Left ventricle myocardium inferior (tissue), 1 donor: ENCODE measurements at places on chromosomes 16 and 17.

GRCh38 chr16:85221771-85222154 lies 109.5 kb upstream of the CIBAR2 start:
- no peaks in the 10 kb centered on the region for H3K36me3 ChIP-seq
- H3K4me1 ChIP-seq: peaks cover 24% of the 10 kb centered on the region
- no peaks in the 10 kb centered on the region for H3K27me3 ChIP-seq
- no peak overlapping the region for H3K27ac ChIP-seq

DNA sequence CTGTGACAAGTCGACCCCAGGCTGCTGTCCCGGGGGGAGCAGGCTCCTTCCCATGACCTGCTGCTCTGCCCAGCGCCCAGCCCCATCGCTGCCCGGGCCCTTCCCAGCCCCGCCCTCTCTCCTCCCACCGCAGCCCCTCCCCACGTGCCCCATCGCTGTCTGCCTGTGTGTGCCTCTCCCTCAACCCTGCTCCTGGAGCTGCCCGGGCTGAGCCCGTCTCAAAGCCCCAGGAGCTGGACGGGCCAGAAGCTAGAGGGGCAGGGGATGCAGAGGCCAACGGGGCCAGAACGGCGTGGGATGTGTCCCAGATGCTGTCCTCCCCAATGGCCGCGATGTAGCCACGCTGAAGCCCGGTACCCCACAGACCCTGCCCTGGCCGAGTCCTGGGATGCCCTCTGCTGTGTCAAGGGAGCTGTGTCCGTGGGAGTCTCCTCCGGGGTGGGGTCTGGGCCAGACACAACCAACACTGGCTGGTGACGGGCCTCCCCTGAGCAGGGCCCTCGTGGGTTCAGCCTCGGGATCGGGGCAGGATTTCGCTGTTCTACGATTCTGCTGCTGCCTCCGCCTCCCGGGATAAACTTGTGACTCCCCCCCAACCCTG lies 118.2 kb upstream of the ZNF750 start:
- DNase-seq: peak; percentile 11
- H3K27me3 ChIP-seq: no peaks in the 10 kb centered on the region
- H3K36me3 ChIP-seq: peaks cover 10% of the 10 kb centered on the region
- H3K4me3 ChIP-seq: no peak overlapping the region
- H3K4me1 ChIP-seq: peaks cover 5% of the 10 kb centered on the region
- H3K27ac ChIP-seq: no peak overlapping the region

- DNase-seq: no peak
- H3K27ac ChIP-seq: no peak overlapping the region
- H3K4me3 ChIP-seq: no peak overlapping the region
- peaks cover 22% of the 10 kb centered on the region for H3K4me1 ChIP-seq
Measured at GRCh38 chr16:83351846-83352245, 455.9 kb upstream of the HSBP1 start.

DNA sequence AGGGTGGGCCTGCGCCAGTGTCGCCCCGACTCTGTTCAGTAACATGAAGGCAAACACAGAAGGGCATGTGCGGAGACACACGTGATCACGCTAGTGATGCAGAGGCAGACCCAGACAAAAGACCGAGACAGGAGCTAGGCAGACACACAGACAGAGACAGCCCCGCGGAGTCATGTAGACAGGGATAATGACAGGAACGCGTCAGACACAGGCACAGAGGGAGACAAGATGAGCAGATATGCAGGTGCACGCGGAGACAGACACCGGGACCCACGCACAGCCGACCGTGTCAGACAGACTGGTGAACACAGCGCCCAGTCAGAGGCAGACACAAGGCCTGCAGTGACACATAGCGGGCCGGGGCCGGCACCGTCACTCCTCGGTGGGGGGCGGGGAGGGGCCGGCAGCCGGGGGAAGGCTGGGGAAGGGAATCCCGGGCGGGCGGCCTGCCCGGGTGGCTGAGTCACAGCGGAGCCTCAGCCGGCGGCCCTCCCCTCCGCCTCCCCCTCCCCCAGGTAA lies 7.4 kb downstream of the KDM6B start:
- H3K27ac ChIP-seq: peak overlapping the region; percentile 96
- H3K27me3 ChIP-seq: no peaks in the 10 kb centered on the region
- DNase-seq: peak; percentile 88
- H3K4me3 ChIP-seq: peak overlapping the region; percentile 80
- H3K36me3 ChIP-seq: peaks cover 11% of the 10 kb centered on the region
- peaks cover 94% of the 10 kb centered on the region for H3K4me1 ChIP-seq

- peaks cover 4% of the 10 kb centered on the region for H3K36me3 ChIP-seq
- H3K27me3 ChIP-seq: no peaks in the 10 kb centered on the region
- no peak for DNase-seq
- no peaks in the 10 kb centered on the region for H3K4me1 ChIP-seq
- H3K27ac ChIP-seq: no peak overlapping the region
Measured at GRCh38 chr17:45924332-45924820, 30.0 kb downstream of the MAPT start.

- DNase-seq: no peak
- H3K27me3 ChIP-seq: peaks cover 19% of the 10 kb centered on the region
- no peaks in the 10 kb centered on the region for H3K4me1 ChIP-seq
- H3K36me3 ChIP-seq: no peaks in the 10 kb centered on the region
- H3K4me3 ChIP-seq: no peak overlapping the region
- no peak overlapping the region for H3K27ac ChIP-seq
Measured at GRCh38 chr17:14553847-14554246, 253.0 kb downstream of the HS3ST3B1 start.

- H3K27ac ChIP-seq: peak overlapping the region; percentile 89
- H3K4me1 ChIP-seq: peaks cover 51% of the 10 kb centered on the region
- H3K27me3 ChIP-seq: no peaks in the 10 kb centered on the region
- DNase-seq: no peak
- H3K4me3 ChIP-seq: no peak overlapping the region
Measured at GRCh38 chr16:69405757-69406156, 18.7 kb upstream of the CYB5B start.

DNA sequence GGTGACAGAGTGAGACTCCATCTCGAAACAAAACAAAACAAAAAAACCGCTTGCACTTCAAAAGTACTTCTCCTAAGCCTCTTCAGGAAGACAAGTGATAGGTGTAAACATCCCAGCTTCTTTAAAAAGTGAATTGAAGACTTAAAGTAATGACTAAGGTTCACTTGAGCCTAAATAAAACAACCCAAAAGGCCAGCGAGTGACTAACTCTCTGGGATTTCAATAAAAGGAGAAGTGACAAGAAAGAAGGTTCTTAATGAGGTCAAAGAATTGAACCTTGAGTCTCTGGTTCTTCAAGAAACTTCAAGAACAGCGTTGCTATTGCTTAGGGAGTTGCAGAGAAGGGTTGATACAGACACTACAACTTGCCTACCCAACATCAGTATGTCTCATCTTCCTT lies 42.2 kb downstream of the STX8 start:
- no peak overlapping the region for H3K27ac ChIP-seq
- H3K4me1 ChIP-seq: no peaks in the 10 kb centered on the region
- no peaks in the 10 kb centered on the region for H3K27me3 ChIP-seq
- DNase-seq: no peak
- H3K36me3 ChIP-seq: no peaks in the 10 kb centered on the region
- H3K4me3 ChIP-seq: no peak overlapping the region

DNA sequence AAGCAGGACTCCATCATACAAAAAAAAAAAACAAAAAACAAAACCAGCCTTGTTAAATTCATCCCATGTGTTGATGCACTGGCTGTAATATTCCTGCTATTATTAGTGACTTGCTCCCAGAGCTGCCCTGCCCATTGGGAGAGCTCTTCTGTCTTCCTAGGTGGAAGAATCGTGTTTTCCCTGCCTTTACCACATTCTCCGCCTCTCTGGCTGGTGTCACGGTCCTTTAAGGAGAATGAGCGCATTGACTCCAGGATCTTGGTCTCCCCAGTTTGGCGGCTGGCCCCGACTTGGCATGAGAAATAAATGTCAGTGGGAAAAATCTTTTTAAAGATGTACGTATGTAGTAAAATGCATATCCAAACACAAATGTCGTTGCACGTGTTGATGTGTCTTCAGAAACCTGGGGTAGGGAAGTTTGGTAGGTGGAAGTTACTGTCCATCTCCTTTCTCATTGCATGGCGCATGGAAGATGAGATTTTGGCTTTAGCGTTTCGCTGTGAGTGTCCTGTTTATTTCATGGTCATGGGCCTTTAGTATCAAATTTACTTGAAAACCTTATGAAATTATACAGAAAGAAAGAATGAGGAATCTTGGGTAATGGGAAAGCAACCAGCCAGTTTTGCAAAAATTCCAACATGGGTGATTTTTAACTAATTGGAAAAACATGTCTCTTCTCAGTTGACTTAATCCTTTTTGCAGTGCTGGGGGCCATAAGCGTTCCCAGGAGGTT lies 15.5 kb downstream of the RMI2 start:
- H3K27ac ChIP-seq: no peak overlapping the region
- no peaks in the 10 kb centered on the region for H3K27me3 ChIP-seq
- H3K36me3 ChIP-seq: no peaks in the 10 kb centered on the region
- peaks cover 67% of the 10 kb centered on the region for H3K4me1 ChIP-seq

DNA sequence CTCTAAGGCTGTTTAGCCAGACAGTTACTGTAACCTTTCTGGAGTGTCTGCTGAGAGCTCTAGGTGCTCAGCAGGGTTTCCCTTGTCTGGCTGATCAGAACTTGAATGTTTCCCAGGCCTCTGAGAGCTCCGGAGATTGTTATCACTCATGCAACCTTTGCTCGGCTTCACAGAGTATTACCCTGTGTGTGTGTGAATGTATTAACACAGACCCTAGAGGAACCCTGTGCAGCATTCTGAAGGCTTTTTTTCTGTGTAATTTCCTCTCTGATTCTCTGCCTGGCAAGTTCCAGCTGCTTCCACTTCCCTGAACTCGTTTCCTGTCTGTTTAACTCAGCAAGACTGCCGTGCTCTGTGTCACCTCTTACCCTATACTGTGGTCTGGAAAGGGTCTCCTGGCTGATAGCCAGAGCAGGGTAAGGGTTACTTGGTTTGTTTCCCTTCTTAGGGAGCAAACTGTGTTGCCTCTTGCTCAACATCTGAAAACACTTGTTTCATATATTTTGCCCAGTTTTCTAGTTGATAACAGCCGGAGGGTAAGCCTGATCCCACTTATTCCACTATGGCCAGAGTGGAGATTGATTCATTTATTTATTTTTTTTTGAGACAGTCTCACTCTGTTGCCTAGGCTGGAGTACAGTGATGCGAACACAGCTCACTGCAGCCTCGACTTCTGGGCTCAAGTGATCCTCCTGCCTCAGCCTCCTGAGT lies 21.7 kb downstream of the PRMT7 start:
- H3K4me3 ChIP-seq: no peak overlapping the region
- peaks cover 29% of the 10 kb centered on the region for H3K4me1 ChIP-seq
- no peaks in the 10 kb centered on the region for H3K27me3 ChIP-seq
- peak overlapping the region; percentile 69 for H3K27ac ChIP-seq
- peaks cover 37% of the 10 kb centered on the region for H3K36me3 ChIP-seq

DNA sequence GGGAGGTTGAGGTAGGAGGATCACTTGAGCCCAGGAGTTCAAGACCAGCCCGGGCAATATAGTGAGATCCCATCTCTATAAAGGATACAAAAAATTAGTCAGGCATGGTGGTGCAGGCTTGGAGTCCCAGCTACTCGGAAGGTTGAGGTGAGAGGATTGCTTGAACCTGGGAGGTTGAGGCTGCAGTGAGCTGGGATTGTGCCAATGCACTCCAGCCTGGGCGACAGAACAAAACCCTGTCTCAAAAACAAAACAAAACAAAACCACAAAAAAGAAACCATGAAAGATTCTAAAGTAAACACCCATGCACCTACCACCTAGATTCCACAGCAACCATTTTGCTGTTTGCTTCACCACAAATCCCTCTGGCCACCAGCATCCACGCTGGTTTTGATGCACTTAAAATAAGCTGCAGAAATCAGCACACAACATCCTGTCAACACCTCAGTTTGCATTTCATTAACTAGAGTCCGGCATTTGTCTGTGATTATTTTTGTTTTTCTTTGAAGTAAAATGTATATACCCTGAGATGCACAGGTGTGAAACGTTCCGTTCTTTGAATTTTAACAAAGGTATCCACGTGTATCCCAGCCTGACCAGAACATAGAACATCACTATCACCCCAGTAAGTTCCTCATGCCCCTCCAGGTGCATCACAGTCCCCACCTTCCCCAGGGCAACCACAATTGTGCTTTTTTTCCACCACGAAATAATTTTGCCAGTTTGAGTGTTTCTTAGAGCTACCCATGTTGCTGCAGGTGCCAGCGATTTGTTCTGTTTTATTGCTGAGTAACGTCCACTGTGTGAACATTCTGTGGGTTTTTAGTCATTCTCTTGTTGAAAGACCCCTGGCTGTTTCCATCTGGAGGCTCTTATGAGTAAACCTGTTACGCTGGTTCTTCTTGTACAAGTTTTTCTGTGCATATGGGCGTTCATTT lies 191.5 kb downstream of the SEC14L1 start:
- peaks cover 18% of the 10 kb centered on the region for H3K4me1 ChIP-seq
- DNase-seq: no peak
- H3K36me3 ChIP-seq: no peaks in the 10 kb centered on the region
- no peaks in the 10 kb centered on the region for H3K27me3 ChIP-seq
- H3K4me3 ChIP-seq: peak overlapping the region; percentile 52

DNA sequence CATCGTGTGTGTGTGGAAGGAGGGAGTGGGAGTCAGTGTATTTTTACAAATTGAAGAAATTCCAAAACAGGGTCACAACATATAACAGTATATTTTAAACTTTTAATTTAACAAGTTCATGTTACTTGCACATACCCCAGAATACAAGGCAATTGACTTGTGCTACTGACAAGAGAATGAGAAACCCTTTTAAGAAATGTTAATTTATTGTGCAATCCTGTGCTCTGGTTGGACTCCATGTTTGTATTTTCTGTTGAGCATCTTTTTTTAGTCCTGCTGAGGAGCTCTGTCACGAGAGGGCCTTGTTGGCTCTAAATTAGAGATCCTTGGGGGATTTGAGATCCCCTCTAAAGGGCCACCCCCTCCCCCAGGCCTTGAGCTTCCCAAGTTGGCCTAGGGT lies 1.1 kb upstream of the EMP2 start:
- H3K4me3 ChIP-seq: no peak overlapping the region
- DNase-seq: no peak
- peaks cover 52% of the 10 kb centered on the region for H3K4me1 ChIP-seq
- no peaks in the 10 kb centered on the region for H3K27me3 ChIP-seq
- no peaks in the 10 kb centered on the region for H3K36me3 ChIP-seq
- peak overlapping the region; percentile 99 for H3K27ac ChIP-seq

DNA sequence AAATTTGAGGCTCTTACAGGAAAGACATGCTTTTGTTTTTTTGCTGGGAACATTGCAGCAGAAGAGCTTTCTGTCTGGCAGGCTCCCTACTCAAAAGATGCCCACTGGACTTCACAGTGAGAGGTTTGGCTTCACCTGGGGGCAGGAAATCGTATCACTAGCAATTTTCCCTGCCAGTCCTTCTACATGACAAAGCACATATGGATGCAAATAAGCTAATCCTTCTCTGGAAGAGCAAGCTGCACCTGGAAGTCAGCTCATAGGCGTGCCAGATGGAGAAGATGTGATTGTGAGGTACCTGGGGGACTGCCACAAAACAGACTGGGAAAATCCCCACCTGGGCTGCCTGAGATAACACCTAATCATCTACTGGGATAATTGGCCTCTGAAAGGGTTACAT lies 195.0 kb upstream of the CPHXL start:
- no peak overlapping the region for H3K4me3 ChIP-seq
- no peaks in the 10 kb centered on the region for H3K36me3 ChIP-seq
- H3K4me1 ChIP-seq: no peaks in the 10 kb centered on the region
- peaks cover 5% of the 10 kb centered on the region for H3K27me3 ChIP-seq

GRCh38 chr17:32342603-32343325 lies 791 bp upstream of the C17orf75 start:
- no peaks in the 10 kb centered on the region for H3K27me3 ChIP-seq
- peak overlapping the region; percentile 92 for H3K27ac ChIP-seq
- DNase-seq: no peak
- peaks cover 16% of the 10 kb centered on the region for H3K36me3 ChIP-seq
- peak overlapping the region; percentile 75 for H3K4me3 ChIP-seq
